Osteocyte (in vitro differentiated cells): ENCODE measurements at places on chromosomes 12 and 14.

GRCh38 chr12:62805517-62805916 is 129.4 kb downstream of the PPM1H start:
- no peak for DNase-seq
- H3K36me3 ChIP-seq: peaks cover 14% of the 10 kb centered on the region
- H3K27ac ChIP-seq: no peak overlapping the region
- no peaks in the 10 kb centered on the region for H3K27me3 ChIP-seq
- no peak overlapping the region for H3K4me3 ChIP-seq

GRCh38 chr12:124878795-124879516 is 15.3 kb upstream of the SCARB1 start:
- H3K27ac ChIP-seq: no peak overlapping the region
- no peaks in the 10 kb centered on the region for H3K36me3 ChIP-seq
- no peak for DNase-seq
- H3K4me3 ChIP-seq: no peak overlapping the region
- H3K4me1 ChIP-seq: no peaks in the 10 kb centered on the region

DNA sequence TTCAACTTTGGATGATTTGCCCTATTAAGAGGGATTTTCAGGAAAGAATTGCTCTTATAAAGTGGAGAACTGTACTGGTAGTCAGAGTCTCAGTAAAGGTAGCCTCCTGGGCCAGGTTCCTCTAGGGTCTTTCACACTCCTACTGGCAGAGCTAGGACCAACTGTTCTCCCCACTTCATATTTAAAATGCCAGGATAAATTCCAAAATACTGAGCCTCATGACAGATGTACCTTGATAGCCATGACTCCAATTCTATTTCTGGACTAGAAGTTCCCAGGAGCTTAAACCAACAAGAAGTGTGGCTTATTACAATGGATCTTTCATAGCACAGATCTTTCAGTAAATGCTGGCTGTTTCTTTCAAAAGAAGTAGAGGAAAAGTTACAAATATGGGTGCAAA is 126.5 kb downstream of the C12orf75 start:
- H3K36me3 ChIP-seq: peaks cover 4% of the 10 kb centered on the region
- H3K4me1 ChIP-seq: peaks cover 37% of the 10 kb centered on the region
- no peak overlapping the region for H3K4me3 ChIP-seq

GRCh38 chr12:132257206-132257954 is 72.0 kb downstream of the GALNT9 start:
- no peak overlapping the region for H3K4me3 ChIP-seq
- no peaks in the 10 kb centered on the region for H3K36me3 ChIP-seq
- H3K27ac ChIP-seq: no peak overlapping the region
- peaks cover 8% of the 10 kb centered on the region for H3K4me1 ChIP-seq
- H3K27me3 ChIP-seq: peaks cover 32% of the 10 kb centered on the region

DNA sequence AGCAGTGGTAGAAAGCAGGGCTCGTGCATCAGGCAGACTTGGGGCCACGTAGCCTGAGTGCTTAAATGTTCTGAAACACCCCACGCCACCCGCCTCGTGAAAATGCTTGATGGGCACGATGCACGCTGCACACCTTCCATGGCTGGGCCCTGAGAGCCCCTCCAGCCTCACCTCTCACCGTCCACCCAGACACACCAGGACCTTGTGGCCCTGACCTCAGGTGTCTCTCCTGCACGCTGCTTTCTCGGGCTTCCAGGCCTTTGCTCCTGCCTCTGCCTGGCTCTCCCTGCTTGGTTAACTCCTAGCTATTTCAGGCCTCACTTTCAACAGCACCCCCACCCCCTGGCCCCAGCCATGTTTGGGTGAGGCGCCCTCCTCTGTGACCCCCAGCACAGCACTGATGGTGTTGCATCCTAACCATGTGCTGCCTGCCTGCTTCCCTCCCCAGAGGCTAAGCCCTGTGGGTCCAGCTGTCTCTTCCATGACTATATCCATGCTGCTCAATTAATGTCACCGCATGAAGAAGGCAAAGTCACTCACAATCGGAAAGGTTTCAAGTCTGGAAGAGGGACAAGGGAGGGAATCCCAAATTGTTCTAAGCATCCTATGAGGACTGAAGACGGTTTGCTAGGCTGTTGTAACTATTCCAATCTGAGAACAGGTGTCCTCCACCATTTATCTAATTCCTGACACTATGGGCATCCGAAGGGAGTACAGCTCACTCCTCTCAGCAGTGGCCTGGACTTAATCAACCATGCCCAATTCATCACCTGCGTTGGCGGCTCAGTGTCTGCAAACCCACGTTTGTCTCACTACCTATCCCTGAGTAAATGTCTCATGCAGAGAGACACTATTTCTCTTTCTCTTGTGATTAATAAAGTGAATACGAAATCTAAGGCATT is 82.2 kb downstream of the CCDC88C start:
- H3K36me3 ChIP-seq: no peaks in the 10 kb centered on the region
- peaks cover 6% of the 10 kb centered on the region for H3K4me1 ChIP-seq
- DNase-seq: no peak
- no peak overlapping the region for H3K4me3 ChIP-seq
- H3K27me3 ChIP-seq: peaks cover under 1% of the 10 kb centered on the region

DNA sequence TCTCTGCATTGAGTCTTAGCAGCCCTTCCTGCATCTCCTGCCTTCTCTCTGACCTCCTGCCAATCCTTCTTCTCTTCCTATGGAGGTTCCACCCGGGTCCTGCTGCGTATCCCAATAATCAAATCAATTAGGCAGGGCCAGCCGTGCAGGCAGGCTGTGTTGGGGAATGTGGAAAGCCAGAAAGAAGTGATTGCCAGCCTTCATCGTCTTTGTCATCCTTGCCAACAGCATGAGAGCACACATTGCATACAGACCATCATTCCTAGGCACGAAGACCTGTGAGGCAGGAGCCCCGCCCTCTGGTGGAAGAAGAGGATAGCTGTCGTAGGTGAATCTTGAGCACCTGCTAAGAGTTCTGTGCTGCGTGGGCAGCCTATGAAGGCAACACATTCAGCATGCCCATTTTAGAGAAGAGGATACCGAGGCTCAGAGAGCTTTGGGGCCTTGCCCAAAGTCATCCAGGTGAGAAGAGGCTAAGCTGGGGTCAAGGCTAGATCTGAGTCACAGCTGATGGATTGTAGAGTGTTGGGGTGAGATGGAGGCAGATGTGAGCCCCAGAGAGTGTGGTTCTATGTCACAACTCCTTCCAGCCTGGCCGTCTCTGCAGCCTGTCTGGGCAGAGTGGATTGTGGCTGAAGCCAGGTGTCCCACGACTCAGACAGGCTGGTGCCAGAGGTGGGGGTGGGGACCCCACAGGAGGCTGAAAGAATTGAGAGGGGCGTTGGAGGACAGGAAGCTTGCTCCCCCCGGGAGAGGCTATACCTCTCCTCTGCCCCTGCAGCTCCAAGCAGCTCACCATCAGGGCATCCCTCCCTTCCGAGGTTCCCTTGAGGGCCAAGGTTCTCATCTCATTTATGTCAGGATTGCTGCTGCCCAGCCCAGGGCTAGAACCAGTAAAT is 12.7 kb downstream of the C14orf132 start:
- no peaks in the 10 kb centered on the region for H3K27me3 ChIP-seq
- H3K27ac ChIP-seq: no peak overlapping the region
- H3K4me1 ChIP-seq: peaks cover 50% of the 10 kb centered on the region
- peak; percentile 54 for DNase-seq
- no peak overlapping the region for H3K4me3 ChIP-seq

GRCh38 chr14:67599698-67600561 is at the start of gene PIGH:
PIGH (minus strand) TSS chr14:67600268; CDS start chr14:67600203, 65 bp downstream.
- peak; percentile 95 for DNase-seq
- H3K36me3 ChIP-seq: no peaks in the 10 kb centered on the region
- peaks cover 13% of the 10 kb centered on the region for H3K4me1 ChIP-seq

DNA sequence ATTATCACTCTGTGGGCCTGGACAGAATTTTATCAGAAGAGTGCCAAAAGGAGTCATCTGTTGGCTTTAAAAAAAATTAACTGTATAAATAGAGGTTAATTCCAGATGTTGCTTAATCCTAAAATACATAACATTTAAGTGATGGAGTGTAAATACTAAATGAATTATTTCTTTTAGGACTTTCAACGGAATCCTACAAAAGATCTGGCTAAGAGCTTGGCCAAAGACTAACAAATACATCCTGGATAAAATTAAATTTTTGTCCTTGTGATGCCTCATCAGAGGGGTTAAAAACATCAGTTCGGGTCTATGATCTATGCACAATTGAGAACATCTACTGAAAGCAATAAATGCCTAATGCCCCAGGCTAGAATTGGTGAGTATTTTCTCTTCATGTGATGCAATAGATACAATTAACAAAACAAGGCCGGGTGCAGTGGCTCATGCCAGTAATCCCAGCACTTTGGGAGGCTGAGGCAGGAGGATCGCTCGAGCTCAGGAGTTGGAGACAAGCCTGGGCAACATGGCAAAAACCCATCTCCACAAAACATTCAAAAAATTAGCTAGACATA is 49.8 kb upstream of the RAP1B start:
- H3K4me3 ChIP-seq: no peak overlapping the region
- peaks cover 43% of the 10 kb centered on the region for H3K4me1 ChIP-seq
- no peak overlapping the region for H3K27ac ChIP-seq
- no peak for DNase-seq
- H3K27me3 ChIP-seq: no peaks in the 10 kb centered on the region
- H3K36me3 ChIP-seq: no peaks in the 10 kb centered on the region

GRCh38 chr14:71324767-71325272 is 417.6 kb downstream of the PCNX1 start:
- H3K4me3 ChIP-seq: no peak overlapping the region
- peaks cover 7% of the 10 kb centered on the region for H3K36me3 ChIP-seq
- peaks cover 49% of the 10 kb centered on the region for H3K4me1 ChIP-seq
- no peaks in the 10 kb centered on the region for H3K27me3 ChIP-seq
- no peak for DNase-seq

- DNase-seq: no peak
- no peak overlapping the region for H3K4me3 ChIP-seq
- no peaks in the 10 kb centered on the region for H3K4me1 ChIP-seq
- H3K36me3 ChIP-seq: no peaks in the 10 kb centered on the region
- H3K27me3 ChIP-seq: peaks cover 3% of the 10 kb centered on the region
Observed at GRCh38 chr12:50041062-50041860, 16.0 kb upstream of the RACGAP1 start.

GRCh38 chr12:60394665-60395064 is 798.8 kb downstream of the SLC16A7 start:
- peaks cover 25% of the 10 kb centered on the region for H3K4me1 ChIP-seq
- H3K27ac ChIP-seq: peak overlapping the region; percentile 24
- H3K4me3 ChIP-seq: no peak overlapping the region
- no peak for DNase-seq
- H3K27me3 ChIP-seq: no peaks in the 10 kb centered on the region
